ENCODE measurements at places on chromosomes 12 and 14. TPM values are rescaled to one million over a fixed set of nuclear protein-coding genes. Genes with fewer than 3 reads are reported as not detected.

The CS gene
- 312 TPM for total RNA-seq

The DCN gene
- total RNA-seq, result not detected

The APOF gene
- total RNA-seq, result not detected

The OR4E2 gene
- total RNA-seq, result not detected

The RBM19 gene
- 34.4 TPM for total RNA-seq

The CHGA gene
- not detected for total RNA-seq

The PCED1B gene
- total RNA-seq, result 1.5 TPM

The CD9 gene
- total RNA-seq, result 379 TPM

The PROX2 gene
- not detected for total RNA-seq

The MAPK1IP1L gene
- total RNA-seq, result 139 TPM

The MYL2 gene
- total RNA-seq, result 0.93 TPM

The KRT3 gene
- not detected for total RNA-seq

The TBC1D30 gene
- total RNA-seq, result 7.4 TPM

The RASSF9 gene
- 2.3 TPM for total RNA-seq

The DDX54 gene
- total RNA-seq, result 90.0 TPM

The ADAMTS20 gene
- total RNA-seq, result not detected

The CCDC85C gene
- total RNA-seq, result 22.2 TPM

The ABCD2 gene
- total RNA-seq, result not detected

The TBX3 gene
- 1.1 TPM for total RNA-seq

The GNPNAT1 gene
- 38.9 TPM for total RNA-seq

The SLC2A14 gene
- total RNA-seq, result not detected

The MEG3 gene
- total RNA-seq, result 227 TPM

The LIN7A gene
- 4.3 TPM for total RNA-seq

The POLR3B gene
- total RNA-seq, result 12.3 TPM

The RNASE7 gene
- not detected for total RNA-seq

The TPH2 gene
- not detected for total RNA-seq

The SPX gene
- total RNA-seq, result not detected
